LoVo (cell line): ENCODE measurements at places on chromosomes 16 and 17.

- no peak for DNase-seq
Measured at GRCh38 chr16:84367750-84368307, 509 bp upstream of the ATP2C2 start.

- DNase-seq: no peak
Measured at GRCh38 chr17:49497148-49498028, 2.3 kb downstream of the NGFR start.

DNA sequence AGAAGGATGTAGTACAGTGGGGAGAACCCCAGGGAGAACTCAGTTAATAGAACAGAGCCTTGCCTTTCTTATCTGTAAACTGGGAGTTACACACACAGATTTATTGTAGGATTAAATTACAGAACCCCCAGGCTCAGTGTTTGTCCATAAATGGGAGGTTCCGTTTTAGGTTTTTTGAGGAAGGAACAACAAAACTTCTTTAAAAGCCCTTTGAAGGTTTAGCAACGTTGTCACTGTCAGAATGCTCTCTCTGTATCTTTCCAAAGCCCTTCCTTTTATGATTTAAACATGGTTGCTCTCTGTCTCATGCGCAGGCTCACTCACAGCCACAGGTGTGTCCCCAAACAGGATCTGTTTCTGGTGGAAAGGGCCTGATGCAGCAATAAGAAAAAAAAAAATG, 9.4 kb upstream of the GNA13 start:
- DNase-seq: no peak

GRCh38 chr16:424623-425081, 797 bp upstream of the RAB11FIP3 start:
- DNase-seq: peak; percentile 10

DNA sequence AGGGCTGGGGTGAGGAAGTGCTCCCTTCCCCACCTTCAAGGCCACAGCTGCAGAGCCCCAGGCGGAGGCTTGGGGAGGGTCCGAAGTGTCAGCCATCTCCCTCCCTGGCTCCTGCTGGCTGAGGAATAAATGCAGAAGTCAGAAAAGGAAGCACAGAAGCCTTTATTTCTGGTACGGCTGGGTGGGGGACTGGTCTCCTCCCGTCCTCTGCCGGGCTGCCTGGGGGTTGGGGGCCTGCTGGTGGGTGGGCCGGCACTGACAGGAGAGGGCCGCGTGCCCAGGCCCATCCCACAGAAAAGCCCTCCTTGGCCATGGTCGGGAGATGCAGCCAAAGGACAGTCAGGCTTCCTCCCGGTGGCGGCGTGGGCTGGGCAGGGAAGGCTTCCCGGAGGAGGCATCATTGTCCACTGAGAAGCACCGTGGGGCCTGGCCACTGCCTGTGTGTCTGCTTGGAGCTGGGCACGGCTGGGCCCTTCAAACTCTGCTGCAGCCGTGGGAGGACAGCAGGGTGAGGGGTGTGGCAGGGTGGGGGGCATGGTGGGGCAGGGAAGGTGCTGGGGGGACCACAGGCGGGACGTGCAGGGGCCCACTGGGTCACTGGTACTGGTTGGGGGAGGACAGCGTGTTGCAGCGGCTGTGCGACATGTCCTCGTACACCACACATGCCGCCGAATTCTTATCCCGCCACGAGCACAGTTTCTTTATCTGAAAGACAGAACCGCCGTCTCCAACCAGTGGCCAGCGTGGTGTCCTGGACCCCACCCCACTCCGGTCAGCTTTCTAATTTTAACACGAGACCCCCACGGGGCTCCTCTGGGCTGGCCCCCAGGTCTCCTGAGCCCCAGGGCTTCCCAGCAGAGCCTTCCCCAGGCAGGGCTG, 2.4 kb downstream of the CD7 start:
- no peak for DNase-seq

DNA sequence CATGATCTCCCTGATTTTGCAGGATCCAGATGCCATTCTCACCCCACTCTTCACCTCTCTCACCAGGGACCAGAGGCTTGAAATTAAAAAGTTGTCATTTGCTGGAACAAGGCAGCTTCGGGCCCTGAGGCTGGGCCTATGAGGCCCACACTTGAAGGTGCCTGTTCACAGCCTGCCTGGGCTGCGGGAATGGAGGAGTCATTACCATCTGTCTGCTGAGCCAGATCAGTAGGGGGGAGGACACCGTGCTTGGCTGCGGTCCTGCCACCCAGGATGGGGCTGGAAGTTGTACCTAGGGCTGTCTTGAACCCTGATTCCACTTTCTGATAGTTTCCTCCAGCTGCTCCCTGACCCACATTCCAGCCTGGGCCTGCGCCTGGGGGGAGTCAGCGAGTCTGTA, 208.3 kb upstream of the N4BP1 start:
- no peak for DNase-seq

GRCh38 chr17:4945176-4945943, 3.0 kb downstream of the PFN1 start:
- peak; percentile 91 for DNase-seq

- DNase-seq: peak; percentile 92
Measured at GRCh38 chr17:8222630-8223355, 12.4 kb upstream of the AURKB start.

DNA sequence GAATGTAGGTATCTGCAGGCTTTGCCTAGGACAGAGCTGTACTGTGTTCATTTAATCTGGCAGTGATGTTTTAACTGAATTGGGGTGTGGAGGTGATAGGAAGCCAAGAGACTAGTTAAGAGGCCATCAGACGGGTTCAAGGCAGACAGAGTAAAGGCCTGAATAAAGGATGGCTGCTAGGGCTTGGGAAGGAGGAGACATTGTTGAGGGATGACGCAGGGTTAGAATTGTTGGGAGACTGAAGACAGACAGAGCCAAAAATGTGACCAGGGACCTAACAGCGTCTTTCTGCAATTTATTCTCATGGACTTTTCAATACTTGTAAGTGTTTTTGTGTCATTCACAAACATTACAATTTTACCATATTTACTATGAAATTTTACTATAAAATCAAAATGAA, 48.6 kb upstream of the MYH10 start:
- no peak for DNase-seq
